ENCODE measurements at places on chromosomes 12 and 14.

GRCh38 chr12:41956353-41956752 is 188.3 kb downstream of the GXYLT1 start:
- DNase-seq, result no peak

DNA sequence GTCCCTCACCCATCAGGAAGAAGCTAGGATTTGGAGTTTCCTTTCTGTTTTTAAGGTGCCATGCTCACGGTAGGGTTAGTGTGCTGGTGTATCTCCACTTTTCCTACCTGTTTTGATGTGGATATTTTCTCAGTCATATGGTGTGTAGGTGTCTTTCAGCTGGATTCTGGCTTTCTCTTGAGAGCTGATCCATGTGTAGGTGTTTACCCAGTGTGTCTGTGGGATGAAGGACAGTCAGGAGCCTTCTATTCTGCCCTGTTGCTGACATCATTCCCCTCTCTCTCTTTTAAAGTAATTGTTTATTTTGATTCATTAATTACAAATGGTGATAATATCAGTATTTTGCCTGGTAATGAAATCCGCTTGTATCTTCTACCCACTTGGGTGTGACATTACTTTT is 22.8 kb downstream of the TMX1 start:
- no peak for DNase-seq

- DNase-seq, result no peak
Measured at GRCh38 chr12:68163560-68164081, 4.1 kb upstream of the IFNG start.

GRCh38 chr12:85392508-85392907 is 112.5 kb downstream of the ALX1 start:
- no peak for DNase-seq

- no peak for DNase-seq
Measured at GRCh38 chr12:27542628-27543027, 18.6 kb downstream of the PPFIBP1 start.

DNA sequence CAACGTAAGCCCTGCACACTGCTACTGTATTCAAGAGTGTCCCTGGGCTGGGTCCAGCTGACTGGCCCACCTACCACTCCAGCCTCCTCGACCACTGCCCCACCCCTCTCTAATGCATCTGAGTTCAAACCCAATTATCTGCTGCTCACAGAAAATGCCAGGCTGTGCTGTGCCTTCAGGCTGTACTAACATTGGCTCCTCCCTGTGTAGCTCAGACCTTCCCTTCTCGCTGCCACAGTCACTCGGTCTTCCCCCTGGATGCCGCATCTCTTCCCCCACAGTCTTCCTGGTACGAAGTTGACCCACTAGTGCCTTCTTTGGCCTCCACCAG is 12.1 kb downstream of the FICD start:
- no peak for DNase-seq

DNA sequence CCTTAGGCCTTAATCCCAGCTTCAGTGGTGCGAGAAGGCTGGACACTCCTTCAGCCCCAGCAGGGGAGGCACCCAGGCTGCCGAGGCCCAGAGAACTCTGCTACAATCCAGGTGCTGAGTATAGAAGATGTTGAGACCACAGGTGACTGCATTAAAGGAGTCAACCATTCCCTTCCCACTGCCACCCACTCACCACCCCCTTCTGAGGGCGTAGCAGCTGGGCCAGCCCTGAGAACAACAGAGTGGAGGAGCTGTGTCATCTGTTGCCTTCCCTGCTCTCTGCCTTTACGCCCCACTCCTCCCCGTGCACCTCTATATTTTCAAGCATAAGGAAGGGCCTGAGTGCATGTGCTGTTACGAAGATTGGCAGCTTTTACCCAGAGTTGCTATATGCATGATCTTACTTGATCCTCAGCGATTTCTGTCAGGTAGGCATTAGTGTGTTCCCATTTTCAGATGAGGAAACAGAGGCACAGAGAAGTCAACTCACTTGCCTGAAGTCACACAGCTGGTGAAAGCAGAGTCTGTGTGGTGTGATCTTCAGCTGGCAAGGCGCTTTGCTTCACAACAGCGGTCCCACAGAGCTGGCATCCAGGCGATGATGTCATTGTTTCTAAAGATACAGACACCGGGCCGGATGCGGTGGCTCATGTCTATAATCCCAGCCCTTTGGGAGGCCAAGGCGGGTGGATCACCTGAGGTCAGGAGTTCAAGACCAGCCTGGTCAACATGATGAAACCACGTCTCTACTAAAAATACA is 46.7 kb downstream of the RIN3 start:
- no peak for DNase-seq

- DNase-seq, result peak; percentile 94
Measured at GRCh38 chr12:26125400-26126339, 833 bp upstream of the BHLHE41 start.

GRCh38 chr12:109191621-109192250 is 75.3 kb downstream of the ACACB start:
- DNase-seq, result no peak

GRCh38 chr14:24430143-24430681 is 458 bp downstream of the KHNYN start:
- peak; percentile 49 for DNase-seq

- peak; percentile 13 for DNase-seq
Measured at GRCh38 chr14:54901380-54902142, 1.1 kb downstream of the GCH1 start.

All from G401 (cell line).